ENCODE measurements at places on chromosomes 2 and 18.

DNA sequence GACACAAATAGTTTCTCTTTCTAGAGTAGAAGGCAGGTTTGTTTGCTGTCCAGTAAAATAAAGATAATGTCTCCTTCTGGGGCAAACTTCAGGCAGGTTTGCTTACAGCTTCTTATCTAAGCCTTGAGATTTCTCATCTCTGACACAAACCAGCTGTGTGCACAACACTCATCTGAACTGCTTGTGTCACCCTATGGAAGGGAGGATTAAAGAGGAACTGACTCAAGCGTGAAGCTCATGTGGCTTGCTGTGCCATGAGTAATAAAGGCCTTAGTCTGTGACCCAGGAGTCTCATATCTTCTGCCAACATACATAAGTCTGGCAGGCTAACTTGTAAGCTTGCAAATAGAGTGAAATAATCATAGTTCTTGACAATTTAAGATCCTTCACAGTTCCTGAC is 24.2 kb upstream of the CPO start:
- DNase-seq: no peak

- DNase-seq: peak; percentile 81
Observed at GRCh38 chr2:55992455-55992854, 68.9 kb upstream of the EFEMP1 start.

DNA sequence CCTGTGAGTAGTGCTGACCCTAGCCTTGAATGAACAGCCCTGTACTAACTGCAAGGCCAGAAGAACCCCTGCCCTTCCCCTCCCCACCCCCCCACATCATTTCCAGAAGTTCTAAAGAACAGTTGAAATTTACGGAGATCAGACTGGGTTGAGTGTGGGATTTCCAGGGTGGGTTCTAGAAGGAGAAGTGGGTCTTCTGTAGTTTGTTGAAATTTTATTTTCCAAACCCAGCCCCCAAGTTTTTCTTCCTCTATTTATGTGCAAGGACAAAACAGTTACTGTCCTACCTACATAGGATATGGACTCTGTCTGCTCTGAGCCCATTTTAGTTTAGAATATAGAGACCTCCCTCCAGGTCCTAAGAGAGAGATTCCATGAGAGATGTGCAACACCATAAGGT is 26.3 kb upstream of the CASP10 start:
- DNase-seq: no peak

DNA sequence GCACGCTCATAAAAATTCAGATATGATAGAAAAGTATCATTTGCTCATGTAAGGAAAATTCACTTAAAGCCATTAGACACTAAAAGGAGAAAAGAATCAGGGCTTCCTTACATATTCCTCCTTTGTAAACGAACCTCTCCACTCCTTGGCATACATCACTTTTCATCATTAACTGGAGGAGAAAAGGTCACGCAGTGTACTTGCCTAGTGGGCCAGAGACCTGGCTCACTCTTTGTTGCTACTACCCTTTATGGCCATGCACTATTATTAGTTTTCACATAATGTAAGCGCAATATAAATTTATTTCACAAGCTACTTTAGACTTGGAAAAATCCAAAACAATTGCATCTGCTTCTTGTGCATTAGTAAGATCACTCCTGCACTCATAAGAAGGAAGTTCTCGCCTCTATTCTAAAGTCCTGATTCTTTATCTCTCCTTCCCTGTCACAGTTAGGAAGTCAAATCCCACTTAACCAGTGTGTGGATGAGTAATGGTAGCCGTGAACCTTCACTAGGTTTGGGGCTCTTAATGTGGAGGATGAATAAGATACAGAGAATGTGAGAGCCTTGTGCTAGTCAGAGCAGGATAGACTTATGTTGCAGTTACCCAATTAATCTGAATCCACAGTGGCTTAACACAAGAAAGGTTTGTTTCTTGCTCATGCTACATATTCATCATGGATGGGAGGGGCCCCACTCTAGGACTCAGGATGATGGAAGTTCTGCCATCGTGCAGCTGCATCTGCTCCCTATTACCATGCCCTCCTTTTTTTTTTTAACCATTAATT is 115.0 kb upstream of the GLS start:
- peak; percentile 49 for DNase-seq

DNA sequence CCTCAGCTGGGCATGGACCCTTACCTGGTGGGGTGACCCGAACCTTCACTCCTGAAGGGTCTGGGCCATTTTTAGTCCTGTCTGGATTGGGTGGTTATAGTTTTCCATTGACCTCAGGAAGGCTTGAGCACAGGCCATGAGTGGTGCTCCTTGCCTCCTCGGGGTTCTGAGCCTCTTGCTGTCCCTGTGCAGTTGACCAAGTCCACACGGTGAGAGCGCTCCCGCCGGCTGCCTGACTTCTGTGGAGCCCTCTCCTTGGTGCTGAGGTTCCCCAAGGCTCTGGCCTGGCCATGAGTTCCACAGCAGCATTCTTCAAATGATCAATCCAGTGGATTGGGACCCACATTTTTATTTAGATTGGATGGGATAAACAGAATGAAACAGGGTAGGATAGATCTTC is 159.5 kb downstream of the SEPTIN10 start:
- no peak for DNase-seq

- no peak for DNase-seq
Observed at GRCh38 chr2:10594011-10594410, 95.8 kb downstream of the NOL10 start.

DNA sequence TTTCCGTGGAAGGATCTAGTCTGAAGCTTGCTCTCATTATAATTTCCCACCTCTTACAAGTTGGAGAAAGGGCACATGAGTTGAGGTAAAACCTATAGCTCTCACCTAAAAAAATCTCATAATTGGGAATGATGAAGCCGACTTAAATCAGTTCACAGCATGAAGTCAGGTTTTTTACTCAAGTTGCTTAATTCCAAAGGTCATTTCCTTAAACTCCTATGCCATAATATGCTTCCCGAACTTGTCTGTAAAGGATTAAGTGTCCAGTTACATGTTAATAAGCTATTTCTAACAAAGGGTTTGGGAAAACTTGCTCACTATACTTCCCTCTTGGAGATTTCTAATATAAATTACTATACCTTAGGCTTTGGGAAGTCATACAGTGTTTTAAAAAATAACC is 481.2 kb downstream of the NUP35 start:
- DNase-seq: no peak

- DNase-seq: no peak
Observed at GRCh38 chr2:72710418-72711152, 115.2 kb downstream of the EXOC6B start.

DNA sequence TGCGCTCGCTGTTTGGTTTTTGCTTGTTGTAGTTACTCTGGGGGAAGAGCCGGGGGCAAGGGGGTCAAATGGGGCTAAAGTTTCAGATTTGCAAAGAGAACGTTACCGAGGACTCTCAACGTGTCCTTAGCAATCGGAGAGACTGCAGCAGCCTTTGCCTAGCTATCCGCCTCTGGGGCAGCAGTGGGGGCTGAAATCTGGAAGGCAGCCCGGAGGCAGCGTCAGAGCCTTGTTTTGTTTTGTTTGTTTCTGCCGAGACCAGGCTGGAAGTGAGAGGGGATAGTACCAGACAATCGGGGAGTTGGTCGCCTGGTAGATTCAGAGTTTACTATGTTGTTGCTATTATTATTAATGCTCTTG is 1.2 kb downstream of the CDH20 start:
- DNase-seq: peak; percentile 18

- DNase-seq: no peak
Observed at GRCh38 chr2:116057538-116057937, 1615.1 kb downstream of the DPP10 start.

DNA sequence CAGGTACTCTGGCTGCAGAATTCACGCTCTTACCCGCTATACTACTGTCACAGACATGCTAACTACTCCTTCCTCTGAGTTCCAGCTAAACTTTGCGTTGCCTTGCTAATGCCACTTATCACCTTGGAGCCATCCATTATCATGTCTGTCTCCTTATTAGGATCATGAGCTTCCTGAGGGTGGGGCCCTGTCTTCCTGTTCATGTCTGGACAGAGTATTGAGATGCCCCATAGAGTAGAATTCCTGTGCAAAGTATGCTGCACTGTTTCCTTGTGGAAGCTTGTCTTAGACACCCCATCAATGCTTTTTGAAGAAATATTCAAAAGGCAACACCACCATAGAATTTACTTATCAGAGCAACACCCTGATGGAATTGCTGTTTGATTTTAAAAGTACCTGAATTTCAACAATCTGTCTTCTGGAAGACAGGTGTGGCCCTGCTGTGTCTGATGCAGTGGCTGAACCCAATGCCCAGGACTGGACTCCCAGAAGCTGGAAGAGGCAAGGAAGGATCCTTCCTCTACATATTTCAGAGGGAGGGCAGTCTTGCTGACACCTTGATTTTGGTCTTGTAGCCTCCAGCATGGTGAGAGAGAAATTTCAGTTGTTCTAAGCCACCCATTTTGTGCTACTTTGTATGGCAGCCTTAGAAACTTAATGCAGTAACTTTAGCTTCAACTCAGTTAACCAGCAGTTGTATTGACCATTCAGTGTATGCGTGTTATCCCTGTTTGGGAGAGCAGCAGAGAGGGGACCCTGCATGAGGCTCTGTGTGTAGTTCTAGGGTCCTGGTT is 5.6 kb downstream of the LAMA3 start:
- no peak for DNase-seq

GRCh38 chr18:31237142-31237541 is 74.5 kb upstream of the DSC1 start:
- no peak for DNase-seq

DNA sequence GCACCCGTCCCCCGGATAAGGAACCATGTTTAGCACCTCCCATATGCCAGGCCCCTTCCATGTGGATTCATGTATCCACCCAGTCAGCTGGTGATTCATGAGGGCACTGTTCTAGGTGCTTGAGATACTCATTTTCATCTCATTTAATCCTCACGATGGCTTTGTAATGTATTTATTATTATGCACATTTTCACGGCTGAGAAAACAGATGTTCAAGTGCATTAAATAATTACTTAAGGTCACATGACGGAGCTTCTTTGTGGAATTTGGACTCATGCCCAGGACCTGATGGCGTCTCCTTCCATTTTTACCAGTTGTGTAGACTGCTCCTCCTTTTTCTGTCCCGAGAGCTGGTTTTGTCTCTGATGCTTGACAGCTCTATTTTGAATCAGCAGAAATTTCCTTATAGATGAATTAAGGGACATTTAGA is 72.2 kb upstream of the RBM44 start:
- no peak for DNase-seq

GRCh38 chr2:8584174-8585066 is 97.4 kb upstream of the ID2 start:
- no peak for DNase-seq

- no peak for DNase-seq
Observed at GRCh38 chr2:74935975-74936391, 22.5 kb upstream of the POLE4 start.

DNA sequence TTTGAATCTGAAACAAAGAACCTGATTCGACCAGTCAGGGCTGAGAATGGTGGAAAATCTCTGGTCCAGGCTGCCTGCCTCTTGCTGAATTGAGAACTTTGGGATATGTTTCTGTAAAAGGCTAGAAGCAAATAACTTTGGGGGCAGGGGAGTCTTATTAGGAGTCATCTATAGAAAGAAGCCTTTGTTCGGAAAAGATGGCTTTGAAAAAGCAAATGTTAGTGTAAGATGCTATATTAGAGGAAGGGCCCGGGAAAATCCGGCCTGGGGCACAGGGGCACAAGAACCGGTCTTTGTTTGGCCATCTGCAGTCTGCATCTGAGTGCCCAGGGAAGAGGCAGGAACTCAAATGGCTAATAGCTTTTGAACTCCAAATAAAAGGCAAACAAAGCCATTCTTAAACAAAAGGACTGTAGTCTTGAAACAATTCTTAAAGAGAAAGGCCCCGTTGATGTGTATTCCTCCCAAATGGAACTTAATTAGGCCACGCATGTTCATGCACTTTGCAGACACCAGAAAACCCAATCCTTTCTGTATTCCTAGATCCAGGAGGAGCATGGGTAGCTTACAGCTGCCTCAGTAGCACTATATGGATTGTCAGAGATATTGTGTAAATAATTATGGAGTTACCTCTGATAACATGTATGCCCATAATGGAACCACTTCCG is 180.0 kb upstream of the ARL4C start:
- no peak for DNase-seq

DNA sequence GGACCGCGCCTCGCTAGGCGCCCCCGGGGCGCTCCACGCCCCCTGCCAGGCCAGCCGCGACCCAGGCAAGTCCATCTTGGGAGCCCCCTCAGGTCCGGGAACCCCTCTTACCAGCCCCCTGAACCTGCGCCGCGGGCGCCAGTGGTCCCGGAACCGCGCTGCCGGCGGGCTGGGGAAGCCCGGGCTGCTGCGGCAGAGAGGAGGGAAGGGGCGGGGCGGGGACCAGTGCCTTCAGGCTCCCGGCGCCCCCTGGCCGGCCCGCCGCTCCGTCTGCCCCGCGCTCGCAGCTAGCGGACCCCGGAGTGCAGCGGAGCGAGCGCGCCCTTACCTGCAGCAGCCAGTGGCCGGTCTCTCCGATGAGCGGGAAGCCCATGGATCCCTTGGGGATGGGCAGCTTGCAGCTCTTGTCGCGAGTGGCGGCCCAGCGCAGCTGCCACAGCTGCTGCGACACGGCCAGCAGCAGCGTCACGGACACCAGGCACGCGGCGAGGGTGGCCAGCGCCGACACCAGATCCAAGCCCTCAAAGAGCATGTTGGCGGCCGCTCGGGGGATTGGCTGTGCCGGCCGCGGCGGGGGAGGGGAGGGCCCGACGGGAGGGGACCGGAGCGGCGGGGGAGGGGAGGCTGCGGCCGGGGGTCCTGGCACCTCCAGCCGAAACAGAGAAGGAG is at the start of gene CYP26B1:
TSS of gene CYP26B1 (minus strand) at position 560 of the 669 bp plus-strand sequence. CDS start at position 532, 28 bp downstream.
- DNase-seq: no peak

DNA sequence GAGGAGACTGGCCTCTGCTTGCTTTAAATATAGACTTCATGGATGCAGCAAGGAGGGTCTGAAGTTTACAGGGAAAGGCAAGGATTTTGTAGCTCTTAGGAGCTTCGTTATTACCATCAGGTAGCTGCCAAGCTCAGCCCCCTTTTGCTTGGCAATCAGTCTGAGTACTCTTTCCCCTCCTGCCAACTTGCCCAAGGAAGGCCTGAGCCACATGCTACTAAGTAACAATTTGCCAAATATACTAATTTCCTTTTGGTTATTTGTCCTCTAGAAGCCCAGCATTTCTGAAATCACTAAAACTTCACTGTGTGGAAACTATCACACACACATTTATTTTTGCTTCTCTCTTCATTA is 85.5 kb upstream of the ITPRID2 start:
- DNase-seq: no peak

DNA sequence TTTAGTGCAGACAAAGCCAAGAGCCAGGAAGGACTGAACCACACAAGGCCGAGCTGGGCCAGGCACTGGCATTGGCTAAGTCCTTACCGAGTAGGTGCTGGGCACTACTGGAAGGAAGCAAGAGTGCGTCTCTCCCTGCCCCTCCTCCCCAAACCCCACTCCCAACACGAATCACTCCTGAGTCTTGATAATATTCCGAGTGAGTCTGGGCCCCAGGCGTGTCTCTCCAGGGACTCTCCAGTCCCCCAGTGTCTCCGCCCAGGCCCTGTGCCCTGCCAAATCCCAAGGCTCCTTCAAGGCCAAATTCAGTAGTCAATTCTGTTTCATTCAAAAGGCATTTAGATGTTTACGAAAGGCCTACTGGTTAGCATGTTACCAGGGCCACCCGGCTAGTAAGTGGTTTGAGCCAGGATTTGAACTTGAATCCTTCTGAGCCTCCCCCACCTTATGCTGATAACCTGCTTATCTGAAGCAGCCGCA is 82.8 kb downstream of the GLI2 start:
- peak; percentile 46 for DNase-seq

Measured in urothelium cell line (cell line).